ENCODE measurements at places on chromosomes 12 and 14.
A peak's percentile ranks its signal among the peaks of the same experiment; 100 is the strongest.

GRCh38 chr12:6323340-6323994 is 13.0 kb downstream of the PLEKHG6 start:
- DNase-seq = peak; percentile 87

GRCh38 chr14:31505411-31505810 is 17.6 kb upstream of the GPR33 start:
- DNase-seq = peak; percentile 35

DNA sequence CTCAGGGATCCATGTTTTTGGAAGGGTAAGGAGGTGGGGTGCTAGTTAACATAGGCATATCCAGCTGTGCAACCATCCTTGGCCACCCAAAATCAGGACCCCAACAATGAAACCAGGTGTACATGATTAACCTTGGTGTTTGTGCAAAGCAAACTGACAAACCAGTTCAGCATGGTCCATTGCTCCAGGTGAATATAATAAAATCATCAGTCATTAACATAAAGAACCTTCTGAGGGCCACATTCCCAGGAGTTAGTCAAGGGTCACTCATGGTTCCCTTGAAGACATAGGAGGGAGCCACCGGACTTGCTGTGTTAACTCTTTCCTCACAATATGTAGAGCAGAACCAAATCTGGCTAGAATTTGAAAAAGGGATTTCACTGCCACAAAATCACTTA is 17.8 kb downstream of the SLC38A2 start:
- no peak for DNase-seq

- DNase-seq = no peak
Measured at GRCh38 chr12:124428792-124429281, 133.9 kb downstream of the RFLNA start.

DNA sequence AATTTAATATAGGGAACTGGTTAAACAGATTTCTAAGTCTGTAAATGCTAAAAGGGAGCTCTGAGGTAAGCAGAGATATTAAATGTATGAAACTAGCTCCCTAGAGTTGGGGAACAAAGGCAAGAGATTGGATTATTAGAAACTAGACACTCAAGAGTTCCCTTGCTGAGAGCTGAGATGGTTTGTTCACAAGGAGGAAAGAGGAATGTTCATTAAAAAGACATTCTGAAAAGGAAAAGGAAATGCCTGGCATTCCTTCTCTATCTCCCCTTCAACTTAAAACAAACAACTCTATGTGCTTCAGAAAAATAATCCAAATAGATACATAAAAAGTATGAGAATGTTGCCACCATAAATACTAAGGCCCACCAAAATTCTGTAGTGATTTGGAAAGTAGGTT is 73.7 kb downstream of the GALNT4 start:
- peak; percentile 70 for DNase-seq

DNA sequence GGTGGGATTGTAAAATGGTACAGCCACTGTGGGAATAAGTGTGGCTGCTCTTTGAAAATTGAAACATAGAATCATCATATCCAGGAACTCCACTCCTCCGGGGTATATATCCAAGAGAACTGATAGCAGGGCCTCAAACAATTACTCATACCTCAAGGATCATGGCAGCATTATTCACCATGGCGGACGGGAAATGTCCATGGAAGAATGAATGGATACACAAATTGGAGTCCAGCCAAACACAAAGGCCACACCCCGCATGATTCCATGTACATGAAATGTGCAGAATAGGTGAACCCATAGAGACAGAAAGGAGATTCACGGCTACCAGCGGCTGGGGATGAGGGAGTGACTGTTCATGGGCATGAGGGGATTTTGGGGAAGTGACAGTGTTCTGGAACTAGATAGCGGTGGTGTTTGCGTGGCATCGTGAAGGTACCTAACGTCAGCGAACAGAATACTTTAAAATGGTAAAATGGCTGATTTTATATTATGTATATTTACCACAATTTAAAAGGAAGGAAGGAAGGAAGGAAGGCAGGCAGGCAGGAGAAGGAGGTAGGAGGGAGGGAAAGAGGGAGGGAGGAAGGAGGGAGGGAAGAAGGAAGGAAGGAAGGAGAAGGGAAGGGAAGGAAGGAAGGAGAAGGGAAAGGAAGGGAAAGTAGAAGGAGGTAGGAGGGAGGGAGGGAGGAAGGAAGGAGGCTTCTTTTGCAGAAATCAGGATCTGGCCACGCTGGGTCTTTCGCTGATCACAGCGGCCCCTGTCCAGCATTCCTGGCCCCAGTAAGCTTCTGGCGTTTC is 14.1 kb upstream of the NCOR2 start:
- no peak for DNase-seq

DNA sequence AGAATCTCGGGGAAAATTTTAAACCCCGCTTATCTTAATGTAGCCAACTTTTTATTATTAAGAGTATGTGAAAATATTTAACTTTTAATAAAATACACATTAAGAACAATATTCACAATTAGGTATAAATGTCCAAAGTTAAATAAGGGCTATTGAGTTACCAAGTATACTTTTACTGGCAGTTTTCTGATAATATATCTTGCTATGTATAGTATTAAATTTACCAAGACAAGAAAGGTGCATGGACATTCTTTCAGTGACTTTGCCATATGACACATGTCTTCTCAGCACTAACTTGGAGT is 115.4 kb downstream of the MON2 start:
- no peak for DNase-seq

DNA sequence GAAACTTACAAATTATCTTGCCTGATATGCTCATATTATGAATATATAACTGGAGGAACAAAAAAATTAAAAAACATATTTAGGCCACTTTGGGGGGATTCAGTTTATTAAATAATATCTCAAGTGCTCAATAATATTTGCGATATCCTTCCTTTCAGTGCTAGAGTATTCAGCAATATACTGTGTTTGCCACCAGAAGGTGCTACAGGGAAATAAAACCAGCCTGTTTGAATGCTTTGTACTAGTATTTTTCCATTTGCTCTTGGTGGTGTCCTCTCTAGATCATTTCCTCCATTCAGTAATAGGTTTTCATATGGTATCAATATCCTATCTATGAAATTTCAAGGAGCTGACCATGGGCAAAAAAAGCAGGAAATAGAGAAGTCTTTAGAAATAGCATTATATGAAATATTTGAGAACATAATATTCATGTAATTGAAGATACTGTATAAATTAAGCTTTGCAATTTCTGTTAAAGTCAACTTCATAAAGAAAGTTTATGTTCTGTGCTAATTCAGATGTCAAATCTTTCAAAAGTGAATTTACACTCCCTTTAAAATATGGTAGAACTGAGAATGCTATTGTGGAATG is 106.2 kb upstream of the NAV3 start:
- DNase-seq = no peak

- no peak for DNase-seq
Measured at GRCh38 chr14:90805662-90806540, 10.3 kb downstream of the TTC7B start.

DNA sequence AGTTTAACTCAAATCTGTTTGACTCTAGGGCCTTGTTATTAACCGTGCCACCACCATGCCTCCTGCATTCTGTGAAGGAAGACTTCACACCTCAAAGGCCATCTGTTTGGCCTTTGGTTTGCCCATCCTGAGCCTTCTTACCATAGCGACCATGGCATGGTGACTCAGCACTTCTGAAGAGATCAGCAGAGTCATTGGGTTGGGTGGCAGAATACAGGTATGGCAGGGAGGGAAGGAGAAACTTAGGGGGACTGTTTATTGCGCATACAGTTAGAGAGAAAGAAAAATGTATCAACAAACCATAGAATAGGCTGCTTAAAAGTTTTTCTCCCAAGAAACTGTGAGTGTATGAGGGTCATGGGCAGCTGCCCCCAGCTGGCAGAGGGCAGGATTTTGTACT is 49.2 kb downstream of the DAD1 start:
- DNase-seq = no peak

- DNase-seq = peak; percentile 50
Measured at GRCh38 chr14:57492859-57493258, 798 bp downstream of the CCDC198 start.

Data from GM04503 (cell line).